Right kidney (tissue), 9 donors: ENCODE measurements at places on chromosomes 7 and 10.

- no peak for DNase-seq
Measured at GRCh38 chr10:84118395-84119006, 20.8 kb upstream of the GHITM start.

- no peak for DNase-seq
Measured at GRCh38 chr7:69906283-69906995, 308.2 kb downstream of the AUTS2 start.

DNA sequence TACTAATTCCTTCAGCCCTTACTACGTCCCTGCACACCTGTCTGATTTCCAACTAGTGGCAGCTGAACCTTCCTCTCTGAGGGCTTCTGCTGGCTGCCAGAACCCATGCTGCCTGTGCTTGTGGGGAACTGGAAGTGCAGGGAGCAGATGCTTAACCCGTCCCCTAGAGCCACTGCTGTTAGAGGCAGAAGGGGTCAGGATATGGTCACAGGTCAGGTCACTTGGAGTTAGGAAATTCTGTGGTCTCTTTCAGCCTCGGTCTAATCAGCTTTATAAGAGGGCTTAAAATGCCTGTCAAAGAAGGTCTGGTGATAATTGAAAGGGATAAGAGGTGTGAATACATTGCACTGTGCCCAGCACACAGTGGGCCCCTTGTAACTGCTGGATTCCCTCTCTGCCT is 82.0 kb downstream of the PLPP4 start:
- DNase-seq, result no peak

DNA sequence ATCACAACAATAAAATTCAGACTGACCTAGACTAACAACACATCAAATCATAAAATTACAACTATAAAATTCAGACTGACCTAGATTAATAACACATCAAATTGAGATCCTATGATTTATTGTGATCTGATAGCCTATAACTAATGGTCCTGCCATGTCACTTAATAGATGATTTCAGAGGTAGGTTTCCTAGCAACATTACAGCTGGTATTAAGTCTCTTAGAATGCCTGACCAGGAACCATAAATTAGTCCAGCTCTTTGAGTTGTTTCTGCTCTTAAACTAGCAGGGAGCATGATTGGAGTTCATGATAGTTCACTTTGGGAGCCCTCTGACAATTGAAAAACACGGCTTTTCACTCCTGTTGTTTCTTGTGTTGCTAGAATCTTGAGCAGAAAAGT is 318.9 kb downstream of the BMPER start:
- no peak for DNase-seq

DNA sequence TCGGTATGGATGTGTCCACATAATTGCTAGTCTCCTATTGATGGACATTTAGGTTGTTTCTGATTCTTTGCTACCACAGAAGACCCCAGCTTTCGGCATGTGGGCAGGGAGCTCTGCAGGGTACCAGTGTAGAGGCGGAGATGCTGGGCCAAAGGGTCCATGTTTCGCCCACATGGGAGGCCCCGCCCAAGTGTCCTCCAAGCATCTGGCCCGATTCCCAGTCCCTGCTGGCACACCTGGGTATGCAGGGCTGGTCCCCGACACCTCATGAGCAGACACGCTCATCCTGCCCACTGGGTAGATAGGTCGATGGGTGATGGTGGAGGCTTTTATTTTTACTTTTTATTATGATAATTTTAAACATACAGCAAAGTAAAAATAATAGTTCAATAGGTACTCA is 19.4 kb upstream of the TBRG4 start:
- no peak for DNase-seq

DNA sequence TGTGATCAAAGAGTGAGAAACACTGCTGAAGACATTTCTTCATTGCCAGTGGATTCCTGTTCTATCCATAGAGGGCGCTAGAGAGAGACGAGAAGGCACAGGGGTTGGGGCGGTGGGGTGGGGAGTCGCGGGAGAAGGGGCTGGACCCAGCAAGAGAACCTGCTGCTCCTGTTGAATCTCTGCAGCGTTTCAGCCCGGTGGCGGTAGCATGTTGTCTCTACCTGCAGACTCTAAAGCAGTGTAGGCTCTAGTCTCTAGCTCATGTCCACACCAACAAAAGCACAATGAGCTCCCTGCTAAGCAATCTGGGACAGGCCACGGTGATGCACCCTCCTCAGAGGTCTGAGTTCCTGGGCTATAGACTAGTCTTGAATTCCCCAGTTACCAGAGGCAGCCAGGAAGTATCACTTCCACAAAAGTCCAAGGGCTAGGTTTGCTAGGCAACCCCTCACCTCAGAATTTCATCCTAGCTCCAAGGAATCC is 167.7 kb downstream of the DGKB start:
- no peak for DNase-seq

GRCh38 chr10:31322647-31323046 is 3.6 kb downstream of the ZEB1 start:
- DNase-seq, result no peak

DNA sequence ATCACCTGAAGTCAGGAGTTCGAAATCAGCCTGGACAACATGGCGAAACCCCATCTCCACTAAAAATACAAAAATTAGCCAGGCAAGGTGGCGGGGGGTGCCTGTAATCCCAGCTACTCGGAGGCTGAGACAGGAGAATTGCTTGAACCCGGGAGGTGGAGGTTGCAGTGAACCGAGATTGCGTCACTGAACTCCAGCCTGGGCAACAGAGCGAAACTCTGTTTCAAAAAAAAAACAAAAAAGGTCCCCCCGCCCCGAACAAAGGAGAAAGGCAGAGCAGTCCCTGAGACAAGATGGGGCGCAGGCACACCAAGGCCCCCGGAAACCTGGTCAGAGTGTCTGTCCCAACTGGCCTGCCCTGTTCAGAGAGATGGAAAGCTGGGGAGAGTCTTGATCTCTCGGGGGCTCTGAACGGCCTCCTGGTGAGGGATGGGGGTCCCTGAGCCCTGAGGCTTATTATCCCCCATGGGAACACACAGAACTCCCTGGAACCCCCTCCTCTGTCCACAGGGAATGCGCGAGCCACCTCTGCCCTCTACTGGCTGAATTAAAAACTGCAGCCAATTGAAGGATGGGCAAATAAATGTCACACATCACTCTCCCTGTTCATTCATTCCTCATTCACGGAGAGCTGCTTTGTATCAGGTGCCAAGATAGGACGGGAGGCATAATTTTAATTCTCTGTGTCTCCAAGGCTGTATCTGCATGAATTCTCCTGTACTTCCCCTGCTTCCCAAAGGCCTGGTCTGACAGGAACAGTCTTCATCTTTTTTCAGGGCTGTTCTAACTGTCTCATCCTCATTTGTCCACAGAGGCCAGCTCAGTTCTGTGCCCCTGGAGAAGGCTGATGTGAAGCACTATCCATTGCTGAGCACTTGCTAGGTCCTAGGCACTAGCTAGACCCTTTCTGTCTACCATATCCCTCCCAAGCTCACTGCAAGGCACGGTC is 28.9 kb downstream of the MAT1A start:
- DNase-seq, result peak; percentile 28

- DNase-seq, result no peak
Measured at GRCh38 chr10:84552478-84552877, 224.1 kb downstream of the CCSER2 start.

- DNase-seq, result no peak
Measured at GRCh38 chr7:112201839-112202238, 4.4 kb downstream of the DOCK4 start.

GRCh38 chr10:71512761-71513539 is 116.2 kb downstream of the CDH23 start:
- DNase-seq, result no peak

DNA sequence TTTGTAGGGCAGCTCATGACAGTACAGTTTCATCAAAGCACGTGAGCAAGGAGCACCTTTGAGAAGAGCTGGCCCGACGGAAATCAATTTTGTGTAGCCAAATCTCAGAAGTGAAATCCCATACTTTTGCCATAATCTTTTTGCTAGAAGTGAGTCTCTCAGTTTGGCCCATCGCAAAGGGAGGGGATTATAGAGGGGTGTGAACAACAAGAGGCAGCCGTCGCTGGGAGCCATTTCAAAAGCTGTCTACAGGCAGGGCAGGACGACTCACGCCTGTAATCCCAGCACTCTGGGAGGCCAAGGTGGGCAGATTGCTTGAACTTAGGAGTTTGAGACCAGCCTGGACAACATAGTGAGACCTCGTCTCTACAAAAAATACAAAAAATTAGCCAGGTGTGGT is 599.8 kb downstream of the GALNT17 start:
- DNase-seq, result no peak

GRCh38 chr7:101558742-101559325 is 70.3 kb downstream of the MYL10 start:
- DNase-seq, result no peak

GRCh38 chr10:72740528-72740927 is 48.6 kb downstream of the MCU start:
- no peak for DNase-seq

DNA sequence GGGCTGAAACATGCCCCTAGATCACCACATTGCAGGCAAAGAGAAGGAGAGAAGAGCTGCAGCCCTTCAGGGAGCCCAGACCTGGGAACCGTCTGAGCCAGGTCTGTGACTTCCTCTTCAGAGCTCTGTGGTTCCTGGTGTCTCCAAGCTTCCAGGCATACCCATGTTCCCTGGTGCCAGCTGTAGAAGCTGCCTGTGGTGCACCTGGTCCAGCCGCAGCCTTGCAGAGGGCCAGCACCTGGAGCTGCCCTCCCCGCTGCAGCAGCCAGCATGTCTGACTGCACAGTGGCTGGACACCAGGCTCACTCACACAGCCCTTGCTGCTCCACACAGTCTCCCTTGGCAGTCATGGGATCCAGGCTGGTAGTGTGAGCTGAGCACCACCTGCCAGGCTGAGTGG is 33.6 kb downstream of the C7orf25 start:
- DNase-seq, result no peak

DNA sequence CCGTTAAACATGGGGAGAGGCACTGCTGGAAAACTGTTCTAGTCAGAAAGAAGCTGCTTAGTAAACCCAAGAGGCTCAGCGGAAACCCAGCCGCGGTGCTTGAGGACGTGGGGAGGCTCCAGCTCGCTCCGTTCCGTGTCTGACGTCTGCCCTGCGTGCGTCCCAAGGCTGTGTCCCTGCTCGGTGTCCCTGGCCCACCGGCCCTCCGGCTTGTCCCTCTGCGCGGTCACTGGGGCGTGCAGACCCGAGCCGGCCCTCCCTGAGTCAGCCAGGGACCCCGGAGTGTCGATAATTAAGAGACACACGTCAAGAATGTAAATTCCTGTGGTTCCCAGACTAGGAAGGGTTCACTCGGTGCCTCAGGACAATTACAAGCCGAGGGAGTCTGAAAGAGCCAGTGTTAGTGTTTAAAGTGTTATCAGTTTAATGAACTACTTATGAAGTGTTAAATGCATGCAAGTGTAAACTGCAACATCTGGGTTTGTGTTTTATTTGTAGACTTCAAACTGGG is 98.9 kb downstream of the WDR11 start:
- DNase-seq, result peak; percentile 70

DNA sequence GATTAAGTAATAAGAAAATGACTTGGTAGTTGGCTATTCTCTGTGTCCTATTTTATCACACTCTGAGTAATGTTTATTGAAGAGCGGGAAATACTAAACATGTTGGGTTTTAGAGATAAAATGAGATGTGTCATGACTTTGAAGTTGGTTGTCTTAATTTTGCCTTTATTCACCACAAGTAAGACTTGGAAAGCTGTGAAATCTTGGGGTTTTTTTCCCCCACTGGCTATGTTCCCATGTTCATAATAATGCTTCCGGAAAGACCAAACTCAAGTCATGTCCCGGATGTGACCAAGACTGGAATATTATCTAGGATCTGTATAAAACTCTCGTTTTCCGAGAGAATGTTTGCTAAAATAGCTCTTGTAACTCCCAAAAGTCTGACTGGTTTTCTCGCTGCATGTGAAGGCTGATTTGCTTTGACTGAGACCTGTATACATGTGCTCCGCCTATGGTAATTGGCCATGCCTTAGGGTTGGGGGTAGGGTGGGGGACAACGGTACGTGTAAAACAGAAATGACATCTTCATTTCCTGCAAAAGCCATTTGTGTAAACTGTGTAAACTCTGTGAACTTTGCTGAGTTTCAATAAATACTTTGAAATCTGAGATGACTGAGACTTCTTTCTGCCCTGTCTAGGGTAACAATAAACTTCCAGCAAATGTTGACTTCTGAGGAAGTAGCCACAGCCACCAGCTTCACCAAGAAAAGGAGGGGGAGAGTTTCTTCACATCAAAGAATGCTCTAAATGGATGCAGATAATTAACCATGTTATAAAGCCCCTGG is 169.6 kb downstream of the ZNF365 start:
- no peak for DNase-seq

DNA sequence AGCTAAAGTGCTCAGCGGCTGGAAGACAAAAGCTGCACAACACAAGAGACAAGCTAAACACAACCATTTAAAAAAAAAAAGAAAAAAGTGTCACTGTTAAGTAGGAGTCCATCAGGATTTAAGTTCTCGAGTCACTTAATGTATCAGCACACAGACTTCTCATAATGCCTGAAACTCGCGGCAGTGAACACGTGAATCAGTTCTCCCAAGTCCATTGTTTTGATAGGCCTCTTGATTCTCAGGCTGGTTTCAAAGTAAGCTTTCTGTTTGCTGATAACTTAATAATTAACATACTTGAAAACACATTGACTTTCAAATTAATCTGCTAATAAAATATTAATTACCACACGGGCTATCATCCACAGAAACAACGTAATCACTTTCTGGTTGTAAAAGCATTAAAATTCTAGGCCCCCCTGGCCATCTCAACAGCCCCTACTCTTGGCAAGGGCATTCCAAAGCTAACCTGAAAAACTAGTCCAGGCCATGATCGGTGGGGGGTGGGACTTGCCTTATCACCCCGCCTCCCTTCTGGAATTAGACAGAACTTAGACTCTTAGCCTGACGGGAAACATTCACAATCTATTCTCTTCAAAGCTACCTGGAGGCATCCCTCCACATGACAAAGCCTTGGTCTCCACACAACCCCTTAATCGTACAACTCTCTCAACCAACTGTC is 129.0 kb downstream of the DIP2C start:
- no peak for DNase-seq

- DNase-seq, result no peak
Measured at GRCh38 chr7:92769844-92770243, 66.5 kb downstream of the CDK6 start.

DNA sequence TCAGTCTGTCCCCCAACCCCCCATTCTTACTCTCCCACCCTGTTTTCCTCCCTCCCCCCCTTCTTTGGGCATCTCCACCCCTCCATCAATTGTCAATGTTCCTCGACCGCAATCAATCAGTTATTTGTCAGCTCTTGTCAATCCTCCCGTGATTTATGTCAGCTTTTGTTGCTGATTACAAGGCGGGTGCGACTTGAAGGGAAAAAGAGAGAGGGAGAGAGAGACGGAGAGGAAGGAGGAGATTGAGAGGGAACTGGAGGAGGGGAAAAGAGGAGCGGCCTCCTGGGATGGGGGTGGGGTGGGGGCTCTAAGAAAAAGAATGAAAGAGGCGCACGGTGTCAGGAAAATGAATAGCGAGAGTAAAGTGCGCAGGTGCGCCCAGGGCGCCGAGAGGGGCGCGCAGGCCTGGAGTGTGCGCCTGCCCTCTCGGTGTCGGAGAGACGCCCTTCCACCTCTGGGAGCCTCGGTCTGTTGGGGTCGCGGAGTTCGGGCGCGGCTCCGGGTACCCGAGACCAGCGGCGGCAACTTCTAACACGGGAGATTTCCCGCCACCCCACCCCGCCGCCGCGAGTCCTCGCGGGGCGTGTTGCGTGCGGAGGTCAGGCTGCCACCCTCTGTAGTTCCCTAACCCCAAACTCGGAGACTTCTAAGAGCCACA is 1.1 kb upstream of the ZNF503 start:
- peak; percentile 85 for DNase-seq
